ENCODE measurements at places on chromosomes 2 and 18.
A peak's percentile ranks its signal among the peaks of the same experiment; 100 is the strongest.

DNA sequence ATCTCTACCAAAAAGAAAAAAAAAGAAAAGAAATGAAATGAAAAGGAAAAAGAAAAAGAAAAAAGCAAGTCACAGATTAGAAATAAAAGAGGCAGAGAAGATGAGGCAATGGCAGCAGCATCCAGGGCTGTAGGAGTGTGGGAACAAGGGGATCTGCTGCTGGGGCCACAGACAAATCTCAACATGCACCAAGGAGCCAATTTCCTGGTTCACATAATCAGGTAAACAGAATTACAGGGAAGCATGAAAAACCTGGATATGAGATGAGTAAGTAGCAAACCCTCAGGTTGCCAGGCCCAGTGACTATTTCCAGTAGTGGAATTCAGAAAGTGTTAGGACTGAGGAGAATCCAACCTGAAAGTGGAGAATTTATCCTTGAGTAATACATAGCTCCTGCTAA lies 77.4 kb upstream of the ARHGAP28 start:
- no peak for DNase-seq

- DNase-seq = no peak
Measured at GRCh38 chr2:28557389-28558131, 61.7 kb downstream of the PLB1 start.

GRCh38 chr2:142010477-142011270 lies 120.1 kb downstream of the LRP1B start:
- peak; percentile 2 for DNase-seq

DNA sequence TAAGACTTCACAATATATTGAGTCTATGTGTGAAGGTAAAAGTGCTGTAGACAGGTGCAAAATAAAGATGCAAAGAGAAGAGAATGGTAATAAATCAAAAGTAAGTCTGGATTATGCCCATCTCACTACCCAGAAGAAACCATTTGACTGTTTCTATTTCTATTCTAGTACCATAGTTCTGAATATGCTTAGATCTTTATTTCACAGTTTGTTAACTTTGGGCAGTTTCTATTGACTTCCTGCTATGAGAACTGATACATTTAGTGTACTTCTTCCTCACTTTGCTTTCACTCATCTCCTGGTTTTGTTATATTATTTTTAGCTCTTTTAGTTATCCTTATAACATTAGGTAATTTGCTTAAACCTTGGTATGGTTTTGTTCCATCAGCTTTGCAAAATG lies 94.9 kb downstream of the HS1BP3 start:
- no peak for DNase-seq

DNA sequence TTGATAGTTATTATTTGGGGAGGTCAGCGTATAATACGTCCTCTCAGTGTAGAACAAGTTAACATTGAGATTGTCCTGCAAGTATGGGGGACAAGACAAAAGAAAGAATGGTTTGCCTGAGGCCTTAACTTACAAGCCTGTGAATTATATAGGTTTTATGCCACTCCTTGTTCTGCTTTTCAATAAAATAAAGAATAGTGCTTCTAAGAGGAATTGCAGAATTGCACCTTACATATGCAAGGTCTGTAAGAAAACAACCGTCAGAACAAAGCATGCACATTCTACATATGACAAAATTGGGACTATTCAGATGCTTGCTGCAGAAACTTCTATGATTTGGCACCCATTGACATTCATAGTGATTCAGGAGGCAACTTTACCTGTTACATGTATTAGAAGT lies 785.0 kb downstream of the NR4A2 start:
- no peak for DNase-seq

DNA sequence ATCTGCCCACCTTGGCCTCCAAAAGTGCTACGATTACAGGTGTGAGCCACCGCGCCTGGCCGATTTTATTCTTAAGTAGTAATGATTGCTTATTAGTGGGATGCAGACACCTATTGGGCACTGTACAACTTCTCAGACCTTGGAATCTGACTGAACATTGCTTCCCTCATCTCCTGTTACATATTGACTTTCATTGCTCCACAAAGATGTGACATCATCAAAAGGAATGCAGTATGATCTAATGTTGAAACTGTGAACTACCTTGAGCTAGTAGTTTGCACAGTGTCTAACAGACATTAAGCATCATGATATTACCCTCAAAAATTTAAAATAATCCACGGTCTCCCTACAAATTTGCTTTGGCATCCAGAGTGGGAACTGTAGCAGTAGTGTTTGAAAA lies 109.8 kb upstream of the SIX2 start:
- peak; percentile 71 for DNase-seq

DNA sequence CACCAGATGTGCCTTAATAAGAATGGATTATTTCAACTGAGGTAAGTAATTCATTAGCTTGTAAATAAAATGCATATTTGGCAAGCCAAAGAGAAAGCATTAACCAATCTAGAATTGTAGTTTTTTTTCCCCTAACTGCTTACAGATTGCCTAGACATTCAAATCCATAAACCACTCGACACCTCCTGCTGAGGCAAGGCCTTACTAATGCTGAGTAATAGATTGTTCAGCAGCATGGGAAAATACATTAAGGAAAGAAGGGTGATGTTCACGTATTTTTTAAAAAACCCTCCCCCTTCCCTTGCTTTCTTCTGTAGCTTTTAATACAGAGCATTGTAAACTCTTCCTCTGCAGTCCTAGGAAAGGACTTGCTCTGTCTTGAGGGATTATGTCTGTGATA lies 17.0 kb upstream of the LINC00305 start:
- peak; percentile 97 for DNase-seq

- no peak for DNase-seq
Measured at GRCh38 chr2:36741188-36741837, 44.8 kb downstream of the VIT start.

DNA sequence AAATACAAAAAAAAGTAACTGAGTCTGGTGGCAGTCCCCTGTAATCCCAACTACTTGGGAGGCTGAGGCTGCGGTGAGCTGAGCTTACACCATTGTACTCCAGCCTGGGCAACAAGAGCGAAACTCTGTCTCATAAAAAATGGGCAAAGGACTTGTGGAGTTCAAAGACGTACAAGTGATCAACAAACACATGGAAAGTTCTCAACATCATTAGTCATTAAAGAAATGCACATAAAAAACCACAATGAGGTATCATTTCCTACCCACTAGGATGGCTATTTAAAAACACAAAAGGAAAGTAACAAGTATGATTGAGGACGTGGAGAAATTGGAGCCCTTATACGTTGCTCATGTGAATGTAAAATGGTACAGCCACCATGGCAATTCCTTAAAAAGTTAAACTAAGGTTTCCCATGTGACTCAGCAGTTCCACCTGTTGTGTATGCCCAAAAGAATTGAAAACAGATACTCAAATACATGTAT lies 52.3 kb downstream of the RAB10 start:
- peak; percentile 61 for DNase-seq

DNA sequence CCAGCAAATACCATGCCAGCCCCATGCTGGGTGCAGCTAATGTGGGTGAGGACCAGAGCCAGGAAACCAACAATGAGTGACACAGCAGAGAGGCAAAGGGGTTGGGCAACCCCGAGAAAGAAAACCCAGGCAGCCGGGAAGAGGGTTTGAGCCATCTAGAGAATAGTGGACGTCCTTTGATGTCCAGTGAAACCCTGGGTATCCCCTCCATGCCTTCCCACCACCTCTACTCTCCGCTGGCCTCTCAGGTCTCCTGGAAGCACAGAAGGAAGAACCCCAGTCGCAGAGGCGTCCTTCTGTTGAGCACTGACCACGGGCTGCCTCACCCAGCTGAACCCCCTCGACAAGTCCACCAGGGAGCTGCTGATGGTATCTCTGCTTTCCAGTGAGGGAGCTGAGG lies 657.4 kb upstream of the ID2 start:
- DNase-seq = no peak

- DNase-seq = no peak
Measured at GRCh38 chr2:169275696-169276444, 86.5 kb downstream of the LRP2 start.

- DNase-seq = peak; percentile 91
Measured at GRCh38 chr2:113818382-113818951, 62.0 kb upstream of the SLC35F5 start.

GRCh38 chr2:60411295-60411694 lies 142.2 kb downstream of the BCL11A start:
- peak; percentile 68 for DNase-seq

DNA sequence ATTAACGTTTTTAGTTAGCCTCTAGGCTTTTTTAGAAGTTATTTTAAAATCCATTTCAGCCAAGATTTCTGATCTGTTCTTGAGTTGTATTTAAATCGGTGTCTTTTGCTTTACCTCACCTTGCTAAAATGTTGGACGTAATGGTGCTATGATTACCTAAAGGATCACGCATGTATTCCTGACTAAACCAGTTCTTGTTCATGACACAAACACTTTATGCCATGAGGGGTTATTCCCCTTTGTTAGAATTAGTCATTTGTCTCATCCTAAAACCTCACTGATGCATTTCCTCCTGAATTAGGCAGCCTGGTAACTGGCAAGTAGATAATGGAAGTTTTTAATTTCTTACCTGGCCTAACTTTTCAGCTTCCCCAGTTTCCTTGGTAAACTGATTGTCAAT lies 185.4 kb upstream of the TANK start:
- no peak for DNase-seq

GRCh38 chr2:175414882-175415487 lies 233.5 kb upstream of the ATP5MC3 start:
- DNase-seq = peak; percentile 60

DNA sequence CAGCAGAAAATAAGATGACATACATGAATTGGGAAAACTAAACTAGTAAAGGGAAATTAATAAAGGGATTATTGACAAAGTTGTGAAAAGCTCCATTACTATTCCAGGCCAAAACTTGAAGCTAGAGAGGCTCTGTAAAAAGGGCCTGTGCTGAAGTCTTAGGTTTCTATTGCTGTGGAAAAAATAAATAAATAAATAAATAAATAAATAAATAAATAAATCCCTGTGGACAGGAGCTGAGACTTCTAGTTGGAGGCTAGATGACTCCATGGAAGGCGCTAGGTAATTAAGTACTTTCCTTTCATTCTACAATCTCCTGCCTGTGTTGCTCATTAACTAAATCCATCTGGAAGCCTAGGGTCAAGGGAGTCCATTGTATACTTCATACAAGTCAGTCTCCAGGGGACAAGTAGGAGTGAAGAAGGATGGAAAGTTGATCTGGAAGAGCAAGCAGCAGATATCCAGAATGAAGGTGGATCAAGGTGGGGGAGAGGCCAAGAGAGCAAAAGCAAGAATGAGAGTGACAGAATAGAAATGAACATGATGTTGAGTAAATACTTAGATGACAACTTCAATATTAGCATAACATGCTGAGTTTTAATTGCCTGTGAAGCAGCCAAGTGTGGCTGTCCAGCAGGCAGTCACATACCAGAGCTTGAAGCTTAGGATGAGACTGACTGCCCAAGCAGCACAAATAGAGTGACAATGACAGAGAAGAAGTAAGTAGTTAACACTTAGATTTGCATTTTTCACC lies 26.2 kb upstream of the CCNT2 start:
- no peak for DNase-seq

DNA sequence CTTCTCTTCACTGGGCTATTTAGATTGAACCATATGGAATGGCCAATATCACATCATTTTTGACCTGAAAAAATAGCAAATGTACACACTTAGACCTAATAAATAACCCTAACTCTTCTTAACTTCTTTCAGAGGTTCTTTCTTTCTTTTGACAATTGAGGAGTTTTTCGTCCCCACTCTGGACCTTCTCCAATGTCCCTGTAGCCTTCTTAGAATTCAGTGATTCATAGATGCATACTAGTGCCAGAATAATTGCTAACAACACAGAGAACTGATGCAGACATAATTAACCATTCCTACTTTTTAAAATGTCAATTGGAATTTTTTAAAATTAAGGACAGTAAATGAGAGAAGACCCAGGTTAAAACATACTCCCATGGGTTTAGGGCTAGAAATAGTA lies 20.0 kb downstream of the DAPL1 start:
- DNase-seq = no peak

GRCh38 chr18:43705850-43706249 lies 428.6 kb upstream of the SYT4 start:
- DNase-seq = no peak

DNA sequence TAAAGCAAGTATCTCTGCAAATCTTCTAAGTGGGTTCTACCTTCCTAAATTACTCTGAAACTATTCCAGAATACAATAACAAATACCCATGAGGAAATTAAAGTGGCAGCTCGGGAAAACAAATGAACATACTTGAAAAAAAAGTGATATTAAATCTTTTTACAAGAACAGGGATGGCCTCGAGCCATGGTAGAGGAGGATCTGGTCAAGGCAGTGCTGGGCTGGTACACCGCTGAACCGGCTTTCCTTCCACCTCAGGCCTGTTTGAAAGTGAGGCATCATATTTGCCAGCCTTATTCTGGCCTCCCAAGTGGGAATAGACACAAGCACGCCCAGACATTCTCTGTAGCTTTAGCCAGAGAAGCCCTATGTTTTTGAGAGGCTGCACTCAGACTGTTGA lies 124.5 kb upstream of the CDCA7 start:
- DNase-seq = no peak

DNA sequence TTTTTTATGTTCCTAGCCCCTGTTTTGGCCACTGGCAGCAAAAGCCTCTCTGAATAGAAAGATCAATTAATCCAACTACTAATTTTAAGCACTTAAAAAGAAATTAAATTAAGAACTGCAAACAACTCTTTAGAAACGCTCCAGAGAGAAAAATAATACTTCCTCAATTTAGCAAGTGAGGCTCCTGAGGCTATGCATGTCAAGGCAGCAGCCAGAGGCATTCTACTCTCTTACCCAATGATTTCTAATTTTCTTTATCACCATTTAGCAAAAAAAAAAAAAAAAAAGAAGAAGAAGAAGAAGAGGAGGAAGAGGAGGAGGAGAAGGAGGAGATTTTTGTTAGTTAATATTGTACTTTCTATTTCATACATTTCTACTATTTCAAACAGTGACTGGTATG lies 68.5 kb downstream of the TMEM237 start:
- no peak for DNase-seq

GRCh38 chr2:171889333-171889732 lies 4.7 kb downstream of the SLC25A12 start:
- DNase-seq = no peak

DNA sequence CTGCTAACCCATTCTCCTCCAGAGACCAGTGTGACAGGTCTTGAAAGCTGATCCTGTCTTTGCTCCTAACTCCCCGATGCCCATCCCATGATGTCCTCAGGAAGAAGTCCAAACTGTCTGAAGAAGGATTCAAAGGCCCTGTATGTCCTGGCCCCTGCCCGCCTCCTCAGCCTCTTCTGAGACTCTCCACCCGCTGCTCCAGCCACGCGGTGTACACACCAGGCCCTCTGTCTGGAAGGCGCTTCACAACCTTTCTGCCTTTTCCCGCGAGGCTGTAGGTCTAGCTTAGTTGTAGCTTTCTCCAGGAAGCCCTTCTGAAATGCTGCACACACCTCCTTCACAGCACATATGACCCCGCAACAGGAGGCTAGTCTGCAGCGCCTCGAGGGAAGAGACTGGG lies 23.5 kb upstream of the CRYBA2 start:
- no peak for DNase-seq

DNA sequence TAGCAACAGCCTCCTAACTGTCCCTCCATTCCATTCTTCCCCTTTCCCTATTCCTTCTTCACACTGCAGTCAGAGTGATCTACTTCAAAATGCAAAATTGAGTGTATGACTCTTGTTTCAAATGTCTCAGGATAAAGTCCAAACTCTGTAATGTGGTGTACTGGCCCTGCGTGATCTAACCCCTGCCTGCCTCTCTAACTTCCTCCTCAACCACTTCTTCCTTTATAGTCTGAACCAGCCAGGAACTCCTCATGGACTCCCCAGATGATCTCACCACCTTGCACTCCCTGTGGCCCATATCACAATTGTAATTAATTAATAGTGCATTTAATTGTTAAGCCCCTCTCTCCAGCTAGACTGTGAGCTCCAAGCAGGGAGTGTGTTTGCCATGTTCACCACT lies 3.1 kb upstream of the B3GNT2 start:
- no peak for DNase-seq
